ENCODE measurements at places on chromosomes 13 and 19.
A peak's percentile ranks its signal among the peaks of the same experiment; 100 is the strongest.

GRCh38 chr13:60043262-60043661, 120.5 kb downstream of the DIAPH3 start:
- no peak overlapping the region for H3K4me3 ChIP-seq
- H3K4me1 ChIP-seq, result no peaks in the 10 kb centered on the region
- H3K27ac ChIP-seq, result no peak overlapping the region
- no peaks in the 10 kb centered on the region for H3K36me3 ChIP-seq
- no peak for DNase-seq
- H3K27me3 ChIP-seq, result no peaks in the 10 kb centered on the region

- H3K27me3 ChIP-seq, result no peaks in the 10 kb centered on the region
- DNase-seq, result no peak
- no peak overlapping the region for H3K4me3 ChIP-seq
- H3K27ac ChIP-seq, result no peak overlapping the region
These were observed 4.0 kb downstream of the HSPB6 start for GRCh38 chr19:35752746-35753350.

DNA sequence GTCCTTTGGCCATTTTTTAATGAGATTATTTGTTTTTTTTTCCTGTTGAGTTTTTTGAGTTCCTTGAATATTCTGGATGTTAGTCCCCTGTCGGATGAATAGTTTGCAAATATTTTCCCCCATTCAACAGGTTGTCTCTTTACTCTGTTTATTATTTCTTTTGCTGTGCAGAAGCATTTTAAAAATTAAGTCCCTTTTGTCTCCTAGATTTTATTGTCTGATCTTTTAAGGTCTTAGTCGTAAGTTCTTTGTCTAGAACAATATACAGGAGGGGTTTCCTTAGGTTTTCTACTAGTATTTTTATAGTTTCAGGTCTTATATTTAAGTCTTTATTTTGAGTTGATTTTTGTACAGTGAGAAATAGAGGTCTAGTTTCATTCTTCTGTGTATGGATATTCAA, 284.4 kb downstream of the GPC6 start:
- no peak for DNase-seq
- H3K4me1 ChIP-seq, result no peaks in the 10 kb centered on the region
- H3K36me3 ChIP-seq, result no peaks in the 10 kb centered on the region
- no peak overlapping the region for H3K27ac ChIP-seq

DNA sequence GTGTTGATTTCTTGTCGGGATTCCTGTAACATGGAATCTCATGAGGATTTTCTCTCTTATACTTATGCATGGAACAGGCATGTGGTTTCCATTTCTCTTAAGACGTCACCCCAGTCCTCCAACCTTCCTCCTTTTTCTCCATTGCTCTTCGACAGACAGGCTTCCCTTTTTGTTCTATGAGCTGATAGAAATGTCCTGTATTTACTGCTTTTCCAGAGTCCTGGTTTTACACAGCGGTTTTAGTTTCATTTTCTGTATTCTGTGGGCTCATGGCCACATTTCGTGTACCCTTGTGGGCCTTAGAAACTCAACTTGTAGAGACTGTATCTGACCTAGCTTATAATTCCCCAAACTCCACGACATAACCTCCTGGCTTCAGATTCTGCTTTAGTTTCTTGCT, 113.1 kb downstream of the PAN3 start:
- H3K27me3 ChIP-seq, result no peaks in the 10 kb centered on the region
- H3K36me3 ChIP-seq, result no peaks in the 10 kb centered on the region
- no peak for DNase-seq
- H3K4me1 ChIP-seq, result no peaks in the 10 kb centered on the region
- no peak overlapping the region for H3K4me3 ChIP-seq
- H3K27ac ChIP-seq, result no peak overlapping the region

DNA sequence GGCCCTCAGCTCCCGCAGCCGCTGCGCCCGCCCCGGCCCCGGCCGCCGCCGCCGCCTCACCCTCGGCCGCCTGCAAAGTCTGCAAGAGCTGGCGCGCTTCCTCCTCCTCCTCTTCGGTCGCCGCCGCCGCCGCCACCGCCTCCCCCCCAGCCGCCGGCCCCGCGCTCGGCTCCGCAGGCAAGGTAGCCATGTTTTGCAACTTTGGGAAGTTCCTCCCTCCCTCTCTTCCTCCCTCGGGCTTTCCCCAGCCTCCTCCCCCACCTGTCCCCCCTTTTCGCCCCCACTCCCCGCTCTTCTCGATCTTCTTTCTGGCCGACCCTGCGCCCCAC, 433 bp downstream of the SIX5 start:
- no peaks in the 10 kb centered on the region for H3K27me3 ChIP-seq
- peak; percentile 55 for DNase-seq
- H3K4me3 ChIP-seq, result peak overlapping the region; percentile 81
- H3K36me3 ChIP-seq, result peaks cover 16% of the 10 kb centered on the region
- H3K27ac ChIP-seq, result peak overlapping the region; percentile 92

- H3K4me1 ChIP-seq, result peaks cover 16% of the 10 kb centered on the region
- H3K27ac ChIP-seq, result no peak overlapping the region
- no peaks in the 10 kb centered on the region for H3K27me3 ChIP-seq
These were observed 3.7 kb upstream of the NAT14 start for GRCh38 chr19:55481148-55481793.

GRCh38 chr19:43743059-43743458, 11.7 kb downstream of the SMG9 start:
- peaks cover 32% of the 10 kb centered on the region for H3K36me3 ChIP-seq
- peak; percentile 91 for DNase-seq
- H3K27ac ChIP-seq, result no peak overlapping the region
- no peak overlapping the region for H3K4me3 ChIP-seq

DNA sequence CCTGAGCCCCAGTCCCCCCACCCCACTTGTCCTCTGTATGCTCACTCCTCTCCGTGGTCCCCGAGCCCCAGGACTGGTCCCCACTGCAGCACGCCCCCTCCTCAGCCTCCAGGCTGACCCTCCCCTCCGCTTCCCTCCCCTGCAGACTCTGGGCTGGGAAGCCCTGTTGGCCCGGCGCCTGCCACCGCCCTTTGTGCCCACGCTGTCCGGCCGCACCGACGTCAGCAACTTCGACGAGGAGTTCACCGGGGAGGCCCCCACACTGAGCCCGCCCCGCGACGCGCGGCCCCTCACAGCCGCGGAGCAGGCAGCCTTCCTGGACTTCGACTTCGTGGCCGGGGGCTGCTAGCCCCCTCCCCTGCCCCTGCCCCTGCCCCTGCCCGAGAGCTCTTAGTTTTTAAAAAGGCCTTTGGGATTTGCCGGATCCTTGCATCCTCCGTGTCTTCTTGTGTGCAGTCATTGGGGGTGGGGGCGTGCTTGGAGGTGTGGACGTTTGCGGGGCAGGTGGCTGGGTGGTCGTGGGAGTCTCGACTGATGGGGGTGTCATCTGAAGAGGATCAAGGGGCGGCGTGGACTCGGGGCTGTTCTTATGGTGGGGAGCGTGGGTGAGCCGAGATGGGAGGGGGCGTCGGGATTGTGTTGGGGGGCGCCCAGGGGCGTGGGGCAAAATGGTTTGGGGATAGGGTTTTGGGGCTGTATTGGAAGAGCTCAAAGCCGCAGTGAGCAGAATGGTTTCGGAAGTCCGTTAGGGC, 3.5 kb downstream of the PTGER1 start:
- H3K36me3 ChIP-seq, result peaks cover 15% of the 10 kb centered on the region
- no peak overlapping the region for H3K4me3 ChIP-seq
- H3K4me1 ChIP-seq, result peaks cover 9% of the 10 kb centered on the region
- H3K27me3 ChIP-seq, result no peaks in the 10 kb centered on the region
- no peak for DNase-seq
- H3K27ac ChIP-seq, result no peak overlapping the region

GRCh38 chr13:92838786-92839185, 387.8 kb upstream of the GPC6 start:
- H3K36me3 ChIP-seq, result no peaks in the 10 kb centered on the region
- DNase-seq, result peak; percentile 98
- H3K4me1 ChIP-seq, result peaks cover 6% of the 10 kb centered on the region
- no peaks in the 10 kb centered on the region for H3K27me3 ChIP-seq

- H3K4me3 ChIP-seq, result no peak overlapping the region
- no peaks in the 10 kb centered on the region for H3K27me3 ChIP-seq
- H3K4me1 ChIP-seq, result no peaks in the 10 kb centered on the region
- H3K36me3 ChIP-seq, result peaks cover 15% of the 10 kb centered on the region
- H3K27ac ChIP-seq, result no peak overlapping the region
These were observed 36.0 kb upstream of the LAMP1 start for GRCh38 chr13:113260996-113261395.

DNA sequence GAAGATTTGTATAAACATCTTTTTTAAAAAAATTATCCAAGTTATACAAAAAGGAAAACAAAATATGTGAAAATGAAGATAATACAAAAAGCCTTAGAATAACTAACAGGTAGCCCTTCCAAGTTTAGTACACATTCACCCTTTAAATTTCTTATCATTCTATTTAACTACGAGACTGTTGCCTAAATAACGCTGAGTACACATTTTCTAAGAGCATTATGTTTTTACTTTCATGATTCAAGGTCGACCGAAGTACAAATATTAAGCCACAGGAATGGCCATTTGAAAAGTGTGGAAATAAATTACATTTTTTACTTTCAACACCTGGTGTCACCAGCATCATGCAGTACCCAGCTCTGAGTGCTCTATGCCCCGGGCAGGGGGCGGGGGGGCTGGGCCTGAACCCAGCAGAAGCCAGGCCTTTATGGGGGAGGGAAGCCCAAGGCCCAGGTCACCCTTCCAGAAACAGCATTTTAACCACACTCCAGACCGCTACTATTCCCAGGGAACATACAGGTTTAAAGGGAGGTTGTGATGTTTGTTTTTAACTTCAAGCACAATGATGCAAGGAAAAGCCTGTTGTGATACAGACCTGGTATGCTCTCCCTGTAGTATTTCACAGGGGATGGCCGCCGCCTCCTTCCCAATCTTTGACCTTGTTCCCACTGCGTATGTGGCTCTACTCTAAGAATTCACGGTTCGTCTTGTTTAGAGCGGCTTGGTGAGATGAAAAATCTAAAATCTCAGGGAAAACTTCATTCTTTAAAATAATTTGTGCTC, 24.0 kb downstream of the GGACT start:
- no peak for DNase-seq
- H3K27me3 ChIP-seq, result no peaks in the 10 kb centered on the region
- no peaks in the 10 kb centered on the region for H3K36me3 ChIP-seq
- no peaks in the 10 kb centered on the region for H3K4me1 ChIP-seq
- H3K4me3 ChIP-seq, result no peak overlapping the region

GRCh38 chr13:41273831-41274441, 10.6 kb upstream of the MTRF1 start:
- H3K4me3 ChIP-seq, result no peak overlapping the region
- DNase-seq, result no peak
- no peaks in the 10 kb centered on the region for H3K27me3 ChIP-seq
- H3K4me1 ChIP-seq, result no peaks in the 10 kb centered on the region
- H3K36me3 ChIP-seq, result no peaks in the 10 kb centered on the region

DNA sequence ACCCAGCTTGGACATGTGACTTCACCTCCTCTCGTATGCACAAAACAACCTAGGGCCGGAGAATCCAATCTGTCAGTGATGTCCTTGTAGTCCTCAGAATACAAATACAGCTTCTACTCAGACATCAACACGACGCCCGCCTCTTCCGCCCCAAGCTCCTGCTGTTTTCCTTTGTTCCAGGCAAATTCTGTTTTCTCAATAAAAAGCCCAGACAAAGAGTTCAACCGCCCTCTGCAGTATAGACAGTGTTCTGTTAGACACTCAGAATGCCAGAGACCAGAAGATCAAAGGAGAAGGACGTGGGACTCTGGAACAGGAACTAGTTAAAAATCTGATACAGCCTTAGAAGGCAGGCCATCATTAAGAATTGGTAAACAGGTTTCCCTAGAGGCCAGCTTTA, 42.0 kb upstream of the GGACT start:
- no peak overlapping the region for H3K4me3 ChIP-seq
- no peak overlapping the region for H3K27ac ChIP-seq
- H3K27me3 ChIP-seq, result no peaks in the 10 kb centered on the region
- no peaks in the 10 kb centered on the region for H3K36me3 ChIP-seq
- DNase-seq, result no peak

- no peaks in the 10 kb centered on the region for H3K4me1 ChIP-seq
- no peak for DNase-seq
- H3K27me3 ChIP-seq, result no peaks in the 10 kb centered on the region
- H3K27ac ChIP-seq, result no peak overlapping the region
These were observed 56.2 kb downstream of the GPC5 start for GRCh38 chr13:91454666-91455065.

DNA sequence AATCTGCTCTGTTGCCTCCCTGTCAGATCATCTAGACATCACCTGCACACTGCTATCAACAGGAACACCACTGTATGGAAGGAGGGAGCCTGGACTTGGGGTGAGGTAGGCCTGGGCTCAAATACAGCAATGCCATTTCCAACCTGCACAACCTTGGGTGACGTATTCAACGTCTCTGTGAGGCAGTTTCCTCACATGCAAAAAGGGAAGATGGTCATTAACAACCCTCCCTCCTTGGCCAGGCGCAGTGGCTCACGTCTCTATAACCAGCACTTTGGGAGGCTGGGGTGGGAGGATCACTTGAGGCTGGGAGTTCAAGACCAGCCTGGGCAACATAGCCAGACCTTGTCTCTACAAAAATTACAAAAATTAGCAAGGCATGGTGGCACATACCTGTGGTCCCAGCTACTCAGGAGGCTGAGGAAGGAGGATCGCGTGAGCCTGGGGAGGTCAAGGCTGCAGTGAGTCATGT, 13.1 kb downstream of the XRCC1 start:
- peaks cover 12% of the 10 kb centered on the region for H3K4me1 ChIP-seq
- DNase-seq, result no peak
- H3K27ac ChIP-seq, result peak overlapping the region; percentile 15
- H3K36me3 ChIP-seq, result peaks cover 6% of the 10 kb centered on the region

DNA sequence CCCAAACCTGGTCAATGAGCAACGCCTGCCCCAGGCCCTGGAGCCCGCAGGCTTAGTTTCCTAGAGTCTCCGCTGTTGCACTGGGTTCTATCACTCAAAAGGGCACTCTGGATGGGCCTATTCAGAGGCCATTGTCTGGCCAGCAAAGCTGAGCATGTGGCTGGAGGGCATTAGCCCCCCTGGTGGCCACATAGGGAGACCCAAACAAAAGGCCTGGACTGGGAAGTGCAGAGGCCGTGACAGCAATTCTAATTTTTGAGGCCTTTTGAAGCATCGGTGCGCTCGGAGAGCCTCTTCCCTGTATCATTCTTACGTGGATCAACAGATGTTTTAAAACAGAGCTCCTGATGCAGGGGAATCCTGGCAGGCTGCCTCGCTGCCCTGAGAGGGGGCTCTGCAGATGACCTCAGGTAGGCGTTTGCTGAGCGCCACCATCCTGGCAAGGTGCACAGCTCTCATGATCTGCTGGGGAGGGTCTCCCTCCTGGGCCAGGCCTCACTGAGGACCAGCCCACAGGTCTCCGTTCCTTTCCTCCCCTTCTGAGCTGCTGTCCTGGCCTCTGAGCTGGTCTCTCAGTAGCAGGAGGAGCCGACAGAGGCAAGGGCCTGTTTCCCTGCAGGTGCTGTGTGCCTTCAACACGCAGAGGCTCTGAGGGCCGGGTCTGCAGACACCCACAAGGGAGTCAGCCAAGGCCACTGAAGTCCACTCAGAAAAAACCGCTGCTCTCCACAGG, 190.5 kb downstream of the URI1 start:
- H3K36me3 ChIP-seq, result no peaks in the 10 kb centered on the region
- no peaks in the 10 kb centered on the region for H3K27me3 ChIP-seq
- H3K4me1 ChIP-seq, result no peaks in the 10 kb centered on the region
- H3K4me3 ChIP-seq, result no peak overlapping the region

- H3K4me1 ChIP-seq, result no peaks in the 10 kb centered on the region
- no peak for DNase-seq
- H3K27ac ChIP-seq, result no peak overlapping the region
- H3K36me3 ChIP-seq, result no peaks in the 10 kb centered on the region
These were observed 225.3 kb downstream of the NALCN start for GRCh38 chr13:101190976-101191375.

Data from fibroblast of lung (primary cell).